Caudate nucleus (tissue), 63 donors: ENCODE measurements at places on chromosomes 7 and 10.

DNA sequence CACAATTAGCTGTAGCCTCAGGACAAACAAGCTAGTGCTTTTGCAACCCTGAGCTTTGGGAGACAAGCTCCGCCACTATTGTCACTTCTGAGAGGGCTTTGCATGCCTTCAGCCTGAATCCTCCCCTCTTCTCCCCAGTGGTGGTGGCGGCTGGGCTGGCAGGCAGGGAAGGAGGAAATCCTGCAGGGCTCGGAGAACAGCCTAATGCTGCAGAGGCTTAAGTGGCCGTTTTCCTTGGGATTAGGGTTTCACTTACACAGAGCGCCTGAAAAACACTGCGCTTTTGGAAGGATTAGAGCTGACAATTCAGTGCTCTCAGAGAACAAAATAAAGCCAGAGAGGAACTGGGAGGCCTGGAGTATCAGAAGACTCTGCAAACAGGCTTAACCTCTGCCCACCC lies 71.3 kb downstream of the PAX2 start:
- DNase-seq = no peak

DNA sequence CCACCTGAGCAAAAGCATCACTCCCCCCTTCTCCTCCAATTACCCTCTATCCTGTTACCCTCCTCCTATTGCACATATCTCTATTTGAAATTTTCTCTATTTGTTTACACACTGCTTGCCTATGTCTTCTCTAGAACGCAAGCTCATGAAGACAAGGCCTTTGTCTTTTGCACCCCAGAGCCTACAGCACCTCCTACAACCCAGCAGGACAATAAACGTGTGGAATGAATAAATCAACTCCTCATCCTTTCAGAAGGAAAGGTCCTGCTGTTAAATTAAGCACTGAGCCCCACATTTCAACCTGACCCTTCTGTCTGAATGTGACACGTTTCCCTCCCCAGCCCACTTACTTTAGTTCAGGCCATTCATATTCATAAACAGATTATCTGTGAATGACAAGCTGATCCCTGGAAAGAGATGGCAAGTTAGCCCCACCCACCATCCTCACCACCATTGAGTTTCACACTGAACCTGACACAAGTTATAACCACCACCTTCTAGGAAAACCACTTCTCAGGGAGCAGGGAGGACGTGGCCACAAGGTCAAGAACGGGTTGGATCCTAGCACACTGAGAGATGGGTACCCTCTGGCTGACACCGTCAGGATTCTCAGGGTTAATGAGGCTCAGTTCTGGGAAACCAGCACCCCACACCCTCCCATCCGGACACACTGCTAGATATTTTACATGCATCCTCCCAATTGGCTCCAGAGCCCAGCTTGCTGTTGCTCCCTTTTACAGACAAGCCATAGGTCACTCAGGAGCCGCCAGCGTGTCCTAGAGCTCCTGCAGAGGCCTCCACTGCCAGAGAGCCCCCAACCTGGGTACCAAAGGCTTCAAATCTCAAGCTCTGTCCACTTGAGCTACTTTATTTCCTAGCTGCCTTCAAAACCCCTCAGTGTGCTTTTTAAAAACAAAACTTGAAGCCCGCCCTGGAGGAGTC lies 934 bp downstream of the PRTFDC1 start:
- DNase-seq = peak; percentile 40

DNA sequence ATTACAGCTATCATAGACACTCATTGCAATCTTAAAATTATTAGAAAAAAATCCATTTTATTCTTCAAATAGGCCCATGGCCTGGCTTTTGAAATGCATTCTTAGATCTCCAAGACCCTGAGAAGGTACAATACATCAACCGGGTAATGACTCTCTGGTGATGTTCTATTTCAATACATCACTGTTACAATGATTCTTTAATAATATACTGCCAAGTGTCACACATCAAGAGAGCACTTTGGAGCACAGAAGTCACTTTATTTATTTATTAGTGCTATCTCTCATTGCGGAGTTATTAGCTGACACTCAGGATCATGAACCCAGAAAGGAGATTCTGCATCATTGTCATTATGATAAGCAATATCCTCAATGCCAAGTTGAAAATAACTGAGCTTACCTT lies 748.5 kb upstream of the MBL2 start:
- no peak for DNase-seq

- DNase-seq = no peak
Measured at GRCh38 chr10:91472911-91473310, 62.8 kb downstream of the HECTD2 start.

DNA sequence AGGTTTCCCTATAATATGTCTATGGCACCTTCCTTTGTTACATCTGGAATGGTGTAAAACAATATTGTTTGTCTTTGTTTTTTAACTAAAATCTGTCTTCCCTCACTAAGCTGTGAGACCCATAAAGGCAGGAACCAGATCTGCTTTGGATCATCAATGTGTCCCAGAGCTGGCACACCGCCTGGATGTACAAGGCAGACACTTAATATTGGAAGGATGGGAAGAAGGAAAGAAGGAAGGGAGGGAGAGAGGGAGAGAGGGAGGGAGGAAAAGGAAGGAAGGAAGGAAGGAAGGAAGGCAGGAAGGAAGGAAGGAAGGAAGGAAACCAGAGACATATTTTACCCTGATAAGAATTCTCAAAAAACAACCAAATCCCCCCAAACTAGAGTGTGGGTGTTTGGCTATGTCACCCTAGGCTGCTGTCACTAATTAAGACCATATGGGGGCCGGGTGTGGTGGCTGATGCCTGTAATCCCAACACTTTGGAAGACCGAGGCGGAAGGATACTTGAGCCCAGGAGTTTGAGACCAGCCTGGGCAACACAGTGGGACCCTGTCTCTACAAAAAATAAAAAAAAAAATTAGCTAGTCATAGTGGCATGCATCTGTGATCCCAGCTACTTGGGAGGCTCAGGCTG lies 59.6 kb downstream of the SH3PXD2A start:
- DNase-seq = no peak

DNA sequence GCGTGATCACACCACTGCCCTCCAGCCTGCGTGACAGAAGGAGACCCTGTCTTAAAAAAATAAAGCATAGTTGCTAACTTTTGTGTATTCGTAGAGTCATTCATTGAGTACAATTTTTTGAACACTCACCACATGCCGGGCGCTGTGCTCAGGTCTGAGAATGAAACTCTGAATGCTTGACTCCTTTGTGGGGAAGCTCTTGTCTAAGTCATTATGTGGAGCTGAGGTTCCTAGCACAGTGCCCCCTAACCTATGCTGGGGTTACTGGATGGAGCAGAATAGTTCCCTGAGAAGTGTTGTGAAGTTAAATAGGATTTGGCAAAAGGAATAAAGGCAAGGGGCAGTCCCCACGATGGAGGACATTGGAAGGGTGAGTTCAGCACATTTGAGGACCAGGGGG lies 123.3 kb downstream of the CELF2 start:
- no peak for DNase-seq

GRCh38 chr7:131774419-131775220 lies 218.2 kb upstream of the PODXL start:
- DNase-seq = no peak

DNA sequence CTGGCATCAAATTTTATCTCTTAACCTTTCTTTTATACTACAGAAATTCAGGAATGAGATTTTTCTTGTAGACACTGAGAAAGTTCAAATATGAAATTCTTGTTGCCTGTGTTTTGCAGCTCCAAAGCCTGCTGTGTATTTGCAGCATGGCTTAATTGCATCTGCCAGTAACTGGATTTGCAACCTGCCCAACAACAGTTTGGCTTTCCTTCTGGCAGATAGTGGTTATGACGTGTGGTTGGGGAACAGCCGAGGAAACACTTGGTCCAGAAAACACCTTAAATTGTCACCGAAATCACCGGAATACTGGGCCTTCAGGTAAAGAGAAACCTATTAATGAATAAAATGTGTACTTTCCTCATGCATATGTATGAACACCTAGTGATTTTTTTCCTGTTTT lies 24.8 kb downstream of the LIPK start:
- no peak for DNase-seq

GRCh38 chr7:77570330-77571011 lies 33.4 kb downstream of the PTPN12 start:
- no peak for DNase-seq

- no peak for DNase-seq
Measured at GRCh38 chr7:134962270-134962780, 24.0 kb upstream of the AGBL3 start.

DNA sequence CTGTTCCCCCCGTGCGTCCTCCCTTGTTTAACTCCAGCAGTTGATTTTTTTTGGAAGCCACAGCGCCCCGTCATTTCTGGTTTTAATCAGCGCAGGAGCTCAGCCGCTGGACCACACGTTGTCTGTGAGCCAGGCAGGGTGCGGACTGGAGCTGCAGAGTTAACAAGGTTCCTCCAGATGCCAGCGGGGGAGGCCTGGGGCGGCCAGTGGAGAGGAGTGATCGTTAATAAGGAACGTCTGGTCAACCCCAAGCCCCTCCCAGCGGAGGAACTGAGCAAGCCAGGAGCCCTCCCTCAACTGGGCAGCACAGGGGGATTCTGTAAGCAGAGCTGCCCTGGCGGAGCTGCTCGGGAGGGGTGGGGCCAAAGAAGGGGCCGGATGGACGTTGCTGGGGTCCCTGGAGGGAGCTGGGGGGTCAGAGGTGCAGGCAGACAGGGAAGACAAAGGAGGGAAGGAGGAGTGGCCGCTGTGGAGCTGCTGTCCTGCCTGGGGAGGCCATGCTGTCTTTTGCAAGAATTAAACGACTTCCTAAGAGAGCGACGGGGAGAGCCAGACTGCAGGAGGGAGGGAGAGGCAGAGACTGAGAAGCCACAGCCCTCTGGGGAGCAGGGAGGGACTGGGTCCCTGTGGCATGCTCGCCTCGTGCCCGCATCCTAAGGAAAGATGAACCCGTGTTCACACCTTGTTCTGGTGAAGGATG lies 537.1 kb upstream of the FOXK1 start:
- DNase-seq = no peak

- no peak for DNase-seq
Measured at GRCh38 chr10:101464599-101464998, 110.6 kb downstream of the BTRC start.

DNA sequence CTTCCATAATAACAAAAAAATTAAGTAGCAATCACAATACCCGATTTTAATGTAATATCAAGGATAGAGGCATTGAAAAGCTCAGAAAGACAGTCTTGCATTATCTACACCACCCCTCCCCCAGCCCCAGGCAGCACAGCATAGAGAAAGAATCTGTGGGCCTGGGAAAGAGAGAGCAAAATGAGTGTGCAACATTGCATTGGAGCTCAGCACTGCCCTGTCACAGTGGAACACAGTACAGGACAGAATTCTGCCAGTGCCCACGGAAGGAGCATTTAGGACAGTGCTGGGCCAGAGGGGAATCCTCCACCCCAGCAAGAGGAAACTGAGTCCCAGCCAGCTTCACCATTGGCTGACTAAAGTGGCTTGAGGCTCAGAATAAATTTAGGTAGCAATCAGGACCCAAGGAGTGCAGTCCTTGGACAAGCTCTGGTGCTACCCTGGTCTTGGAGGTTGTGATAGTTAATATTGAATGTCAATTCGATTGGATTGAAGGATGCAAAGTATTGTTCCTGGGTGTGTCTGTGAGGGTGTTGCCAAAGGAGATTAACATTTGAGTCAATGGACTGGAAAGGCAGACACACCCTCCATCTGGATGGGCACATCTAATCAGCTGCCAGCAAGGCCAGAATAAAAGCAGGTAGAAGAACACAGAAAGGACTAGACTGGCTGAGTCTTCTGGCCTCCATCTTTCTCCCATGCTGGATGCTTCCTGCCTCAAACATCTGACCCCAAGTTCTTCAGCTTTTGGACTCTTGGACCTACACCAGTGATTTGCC lies 234.4 kb downstream of the ANK3 start:
- no peak for DNase-seq

GRCh38 chr7:138387755-138388475 lies 72.1 kb upstream of the TRIM24 start:
- no peak for DNase-seq

GRCh38 chr7:75962607-75963380 lies 31.6 kb downstream of the TMEM120A start:
- DNase-seq = no peak

GRCh38 chr10:110006358-110007160 lies 1.2 kb upstream of the ADD3 start:
- peak; percentile 54 for DNase-seq

DNA sequence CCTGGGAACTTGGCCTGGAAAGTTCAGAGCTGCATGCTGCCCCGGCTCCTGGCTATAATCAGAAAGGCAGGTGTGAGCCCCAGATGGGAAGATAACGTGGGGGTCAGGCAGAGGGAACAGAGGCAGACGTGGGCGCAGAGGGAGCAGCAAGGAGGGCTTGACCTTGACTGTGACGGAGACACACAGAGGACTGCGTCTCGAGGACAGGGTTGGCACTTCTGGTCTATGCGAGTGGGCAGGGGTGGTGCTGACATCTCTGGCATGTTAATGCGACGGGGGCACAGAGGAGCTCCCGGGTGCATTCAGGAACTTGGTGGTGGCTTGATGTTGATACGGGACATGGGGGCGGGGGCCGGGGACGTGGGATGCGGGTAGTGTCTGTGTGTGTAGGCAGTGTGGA lies 232.1 kb upstream of the GRB10 start:
- no peak for DNase-seq

DNA sequence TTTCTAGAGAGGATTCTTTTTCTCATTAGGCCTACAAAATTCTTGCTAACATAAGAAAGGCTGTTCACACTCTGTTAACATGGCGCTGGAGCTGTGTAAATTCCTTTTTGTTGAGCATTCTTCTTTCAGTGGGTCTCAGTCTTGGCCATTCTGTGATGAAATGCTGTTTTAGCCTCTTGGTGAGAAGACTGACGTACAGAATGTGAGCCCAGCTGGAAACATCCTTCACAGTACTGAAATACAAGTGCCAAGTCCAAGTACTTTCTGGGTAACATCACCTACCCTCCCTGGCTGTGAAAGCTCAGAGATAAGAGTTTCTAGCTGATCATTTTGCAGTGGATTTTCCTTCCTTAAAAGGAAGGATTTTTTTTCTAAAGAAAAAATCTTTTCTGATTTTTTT lies 231.8 kb downstream of the AHR start:
- DNase-seq = no peak

- DNase-seq = no peak
Measured at GRCh38 chr7:45969940-45970339, 48.9 kb upstream of the IGFBP3 start.
